ENCODE measurements at places on chromosomes 1 and 21.

DNA sequence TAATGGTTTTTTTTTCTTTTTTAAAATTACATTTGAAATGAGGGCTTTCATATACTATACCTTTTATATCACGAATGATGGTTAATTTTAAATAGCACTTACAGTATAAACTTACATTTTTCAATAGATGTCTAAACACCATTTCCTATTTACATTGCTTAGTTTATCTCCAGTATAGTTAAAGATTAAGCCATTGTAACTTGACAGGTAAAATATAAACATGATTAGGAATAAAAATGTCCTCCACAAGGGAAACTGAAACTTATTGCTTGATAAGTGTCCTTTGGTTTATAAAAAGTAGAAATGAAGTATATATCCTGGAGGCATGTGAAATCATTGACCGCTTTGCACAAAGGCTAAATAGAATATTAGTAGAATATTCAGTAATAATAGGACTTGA is 20.2 kb downstream of the CTH start:
- DNase-seq = no peak

GRCh38 chr1:91200675-91201074 is 178.8 kb upstream of the ZNF644 start:
- DNase-seq = no peak

DNA sequence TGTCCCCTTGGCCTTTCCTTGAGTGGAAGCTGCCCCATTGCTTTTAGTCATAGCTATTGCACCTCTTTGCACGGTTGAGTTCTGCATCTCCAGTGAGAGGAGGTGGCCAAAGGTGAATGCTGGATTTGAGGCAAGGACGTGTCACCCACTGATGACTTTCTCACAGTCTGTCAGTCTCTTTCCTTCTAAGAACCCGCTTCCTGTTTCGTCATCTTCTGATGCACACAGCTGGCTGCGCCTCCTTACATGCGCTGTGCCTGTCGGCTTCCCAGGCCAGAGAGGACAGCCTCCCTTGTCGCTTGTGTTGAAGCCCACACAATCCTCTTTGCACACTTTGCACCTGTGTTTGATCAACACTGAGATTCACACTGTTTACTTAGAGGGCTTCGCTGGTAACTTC is 41.8 kb upstream of the PWP2 start:
- peak; percentile 68 for DNase-seq

DNA sequence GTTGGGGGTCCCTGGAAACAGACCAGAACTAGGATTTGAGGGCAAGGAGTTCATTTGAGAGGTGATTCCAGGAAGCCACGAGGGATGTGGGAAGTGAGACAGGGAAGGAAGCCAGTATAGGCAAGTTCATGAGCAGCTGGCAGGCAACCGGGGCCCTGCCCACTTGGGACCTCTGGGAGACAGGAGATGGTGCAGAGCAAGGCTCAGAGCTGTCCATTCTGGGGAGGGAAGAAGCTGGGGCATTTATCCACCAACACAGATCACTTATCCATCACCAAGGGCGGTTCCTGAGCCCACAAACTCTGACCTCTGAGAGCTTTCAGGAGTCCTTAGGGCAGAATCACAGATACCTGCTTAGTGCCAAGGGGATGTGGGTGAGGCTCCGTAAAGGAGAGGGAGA is 16.8 kb downstream of the EDN2 start:
- DNase-seq = no peak

DNA sequence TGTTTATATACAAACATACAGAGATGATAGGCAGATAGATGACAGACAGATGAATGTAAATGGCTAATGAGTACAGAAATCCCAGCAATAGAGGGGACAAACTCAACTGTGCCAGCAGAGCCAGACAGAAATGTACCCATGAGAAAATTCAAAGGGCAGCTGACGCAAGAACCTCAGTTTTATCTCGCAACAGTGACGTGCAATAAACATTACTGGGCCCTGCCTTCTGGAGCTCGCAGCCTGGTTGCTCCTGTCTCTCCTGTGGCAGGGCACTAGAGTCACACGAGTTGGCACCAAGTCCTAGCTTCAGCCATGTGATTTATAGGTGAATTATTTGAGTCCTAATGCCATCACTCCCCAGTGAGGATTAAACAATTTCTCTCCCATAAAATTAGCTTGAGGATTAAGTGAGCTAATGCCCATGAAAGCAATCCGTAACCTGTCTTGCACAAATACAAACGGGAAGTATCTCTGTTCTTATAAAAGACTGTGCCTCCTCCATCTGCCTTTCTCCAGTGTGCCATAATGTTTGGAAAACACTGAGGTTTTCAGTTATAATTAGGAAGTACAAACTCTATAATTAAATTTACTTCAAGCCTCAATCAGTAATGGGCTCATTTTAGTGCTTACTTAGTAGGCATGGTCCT is 50.7 kb downstream of the VAV3 start:
- no peak for DNase-seq

DNA sequence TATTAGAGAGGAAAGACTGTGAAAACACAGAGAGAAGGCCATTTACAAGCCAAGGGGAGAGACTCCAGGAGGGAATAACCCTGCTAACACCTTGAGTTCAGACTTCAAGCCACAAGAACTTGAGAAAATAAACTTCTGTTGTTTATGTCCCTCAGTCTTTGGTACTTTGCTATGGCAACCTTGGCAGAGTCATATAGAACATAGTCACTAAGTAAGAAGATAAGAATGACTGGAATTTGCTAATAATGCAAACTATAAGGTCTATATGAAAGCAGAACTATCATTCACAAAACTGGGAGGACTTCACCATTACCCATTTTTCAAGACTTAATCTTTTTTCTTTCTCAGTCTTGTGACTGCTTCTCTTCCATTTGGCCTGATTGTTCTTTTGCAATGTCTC is 767.3 kb upstream of the ADAMTS5 start:
- no peak for DNase-seq

DNA sequence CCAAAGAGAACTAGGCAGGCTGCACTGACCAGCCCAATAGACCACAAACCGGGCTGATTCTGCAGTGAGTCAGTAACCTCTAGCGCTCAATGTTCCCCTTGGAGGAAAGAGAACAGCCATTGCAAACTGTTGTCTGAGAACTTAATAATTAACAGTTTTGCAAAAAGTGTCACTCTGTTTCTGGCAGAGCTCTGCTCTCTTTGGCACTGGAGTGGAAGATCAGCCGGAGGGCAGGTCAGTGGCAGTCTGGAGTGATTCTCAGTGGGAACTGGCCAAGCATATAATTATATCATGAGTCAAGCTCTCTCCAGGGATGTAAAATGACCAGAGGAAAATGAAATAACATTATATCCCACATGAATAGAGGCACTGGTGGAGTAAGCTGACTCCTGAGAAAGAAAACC is 238.3 kb downstream of the HLX start:
- DNase-seq = no peak

DNA sequence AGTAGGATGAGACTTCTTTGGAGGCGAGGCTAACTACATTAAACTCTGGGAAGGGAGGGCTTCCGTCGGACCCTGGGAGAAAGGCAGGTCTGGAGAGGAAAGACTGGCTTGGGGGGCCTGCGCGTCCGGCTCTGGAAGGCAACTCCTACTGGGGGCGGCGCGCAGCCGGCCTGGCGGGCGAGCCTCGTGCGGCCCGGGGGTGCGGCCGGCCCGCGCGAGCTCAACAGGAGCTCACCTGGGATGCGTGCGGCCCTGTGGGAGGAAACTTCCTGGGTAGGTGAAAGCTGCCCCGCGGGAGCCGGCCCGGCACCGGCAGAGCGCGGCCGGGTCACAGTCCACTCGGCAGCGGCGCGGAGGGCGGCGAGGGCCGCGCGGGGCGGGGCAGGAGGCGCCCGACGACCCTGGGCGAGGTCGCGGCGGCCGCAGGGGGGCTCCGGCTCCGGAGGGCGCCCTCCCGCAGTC is 449 bp downstream of the EPS15 start:
- peak; percentile 30 for DNase-seq

GRCh38 chr1:205438213-205439158 is 16.6 kb upstream of the LEMD1 start:
- DNase-seq = no peak

DNA sequence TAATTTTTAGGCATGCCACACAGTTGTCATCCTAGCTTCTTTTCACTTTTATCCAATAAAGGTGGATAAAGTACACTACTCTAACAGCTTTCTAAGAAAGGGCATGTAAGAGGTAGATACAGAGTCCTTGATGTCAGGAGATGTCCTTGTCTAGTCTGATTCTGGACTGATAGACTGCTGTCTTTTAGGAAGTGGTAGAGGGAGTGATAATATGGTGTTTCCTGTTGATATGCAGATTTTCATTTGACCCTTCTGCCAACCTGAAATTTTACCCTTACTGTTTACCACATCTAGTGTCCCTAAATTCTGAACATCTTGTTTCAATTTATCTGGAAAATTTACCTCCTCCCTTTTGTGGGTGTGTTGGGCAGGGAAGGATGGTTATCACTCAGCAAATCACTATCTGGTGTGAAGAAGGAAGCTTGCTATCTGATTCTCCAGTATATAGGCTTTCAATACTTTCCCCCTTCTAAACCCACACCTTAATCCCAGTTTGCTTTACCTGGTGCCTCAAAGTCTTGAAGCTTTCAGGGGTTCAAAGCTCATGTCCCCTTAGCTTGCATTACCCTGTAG is 354.9 kb upstream of the SNX7 start:
- DNase-seq = no peak

- DNase-seq = no peak
Measured at GRCh38 chr1:186671136-186671825, 8.9 kb downstream of the PTGS2 start.

GRCh38 chr1:158185770-158186169 is 5.1 kb downstream of the CD1D start:
- DNase-seq = no peak

DNA sequence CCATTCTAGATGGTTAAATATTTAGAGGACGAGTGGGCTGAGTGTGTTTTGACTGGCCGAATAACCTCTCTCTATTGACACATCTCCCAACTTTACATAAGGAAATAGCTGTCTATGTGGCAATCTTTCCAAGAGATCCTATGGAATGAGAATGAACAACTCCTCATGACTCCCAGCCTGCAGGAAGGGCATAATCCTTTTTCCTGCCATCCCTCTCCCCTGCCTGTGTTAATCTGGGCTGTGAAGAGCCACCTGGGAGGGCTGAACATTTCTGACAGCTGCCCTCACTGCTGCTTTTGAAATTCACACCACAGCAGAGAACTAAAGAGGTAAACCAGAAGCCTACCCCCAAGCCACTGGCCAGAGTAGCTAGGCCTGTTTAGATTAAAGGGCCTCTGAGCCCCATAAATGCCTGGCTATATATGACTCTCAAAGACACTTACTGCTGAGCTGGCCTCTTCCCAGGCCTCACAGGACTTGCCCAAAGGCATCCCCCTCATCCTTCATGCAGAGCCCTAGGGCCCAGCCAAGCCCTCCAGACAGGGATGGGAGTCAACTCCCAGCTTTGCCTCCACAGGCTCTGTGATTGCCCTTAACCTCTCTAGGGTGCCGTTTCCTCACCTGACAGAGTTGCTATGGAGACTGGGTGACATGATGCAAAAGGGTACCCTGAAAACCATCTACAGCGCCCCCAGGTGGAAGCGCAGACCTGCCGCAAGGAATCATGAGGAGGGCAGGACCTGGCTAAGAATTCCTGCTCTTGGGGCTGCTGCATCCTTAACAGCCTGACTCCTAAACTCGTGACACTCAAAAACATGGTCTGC is 42.0 kb upstream of the LDLRAP1 start:
- no peak for DNase-seq

GRCh38 chr1:24248859-24249258 is 61.8 kb upstream of the IFNLR1 start:
- no peak for DNase-seq

- no peak for DNase-seq
Measured at GRCh38 chr1:185960422-185961321, 226.5 kb downstream of the HMCN1 start.

DNA sequence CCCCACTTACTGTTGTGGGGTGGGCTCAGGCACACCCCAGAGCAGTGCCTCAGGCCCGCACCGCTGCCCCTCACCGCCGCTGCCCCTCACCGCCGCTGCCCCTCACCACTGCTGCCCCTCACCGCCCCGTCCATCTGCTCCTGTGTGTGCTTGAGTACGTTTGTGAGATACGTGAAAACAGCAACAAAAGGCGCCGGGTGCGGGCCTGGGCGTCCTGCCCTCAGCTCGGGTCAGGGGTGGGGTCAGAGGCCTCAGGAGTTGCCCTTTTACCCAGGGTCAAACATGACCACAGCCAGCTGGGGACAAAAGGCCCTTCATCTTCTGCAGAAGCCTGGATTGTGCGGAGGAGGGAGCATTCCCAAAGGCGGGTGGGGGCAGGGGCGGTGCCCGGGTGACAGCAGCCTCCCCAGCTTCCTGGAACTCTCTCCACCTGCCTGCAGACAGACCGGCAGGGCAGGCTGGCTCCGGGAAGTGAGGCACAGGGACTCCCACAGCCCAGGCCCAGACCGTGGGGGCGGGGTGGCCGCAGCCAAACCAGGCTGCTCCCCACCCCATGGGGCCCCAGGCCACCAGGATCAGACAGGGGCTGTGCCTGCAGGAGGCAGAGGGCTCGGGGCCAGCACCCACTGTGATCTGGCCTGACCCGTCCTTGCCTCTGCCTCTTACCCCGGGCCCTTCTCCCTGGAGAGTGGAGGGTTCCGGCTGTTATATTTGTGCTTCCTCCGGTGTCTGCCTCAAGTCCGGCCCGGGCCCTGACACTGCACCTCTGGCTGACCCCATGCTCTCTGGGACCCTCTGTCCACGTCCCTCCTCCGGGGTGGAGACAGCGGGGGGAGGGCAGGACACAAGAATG is 2.3 kb upstream of the VWA1 start:
- DNase-seq = peak; percentile 25

- DNase-seq = no peak
Measured at GRCh38 chr1:227318853-227319607, 738 bp upstream of the CDC42BPA start.

DNA sequence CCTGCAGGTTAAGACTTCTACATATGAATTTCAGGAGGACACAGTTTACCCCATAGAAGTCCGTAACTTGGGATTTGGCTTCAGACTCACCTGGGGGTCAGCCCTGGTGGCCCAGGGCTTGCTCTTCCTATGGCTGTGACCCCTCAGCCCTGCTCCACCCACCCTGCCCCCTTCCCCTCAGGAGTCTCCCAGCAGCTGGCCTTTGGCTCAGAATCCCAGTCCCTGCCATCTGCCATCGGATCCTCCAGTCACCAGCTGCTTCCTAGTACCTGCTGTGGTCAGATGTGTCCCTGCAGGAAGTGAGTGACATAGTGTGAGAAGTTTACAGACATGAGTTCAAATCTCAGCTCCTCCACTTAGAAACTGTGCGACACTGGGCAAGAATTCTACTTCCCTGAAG is 332.6 kb downstream of the NPHP4 start:
- DNase-seq = no peak

GRCh38 chr21:16312321-16312720 is 582.5 kb downstream of the USP25 start:
- no peak for DNase-seq

GRCh38 chr1:36352125-36352909 is 28.9 kb upstream of the EVA1B start:
- DNase-seq = no peak

DNA sequence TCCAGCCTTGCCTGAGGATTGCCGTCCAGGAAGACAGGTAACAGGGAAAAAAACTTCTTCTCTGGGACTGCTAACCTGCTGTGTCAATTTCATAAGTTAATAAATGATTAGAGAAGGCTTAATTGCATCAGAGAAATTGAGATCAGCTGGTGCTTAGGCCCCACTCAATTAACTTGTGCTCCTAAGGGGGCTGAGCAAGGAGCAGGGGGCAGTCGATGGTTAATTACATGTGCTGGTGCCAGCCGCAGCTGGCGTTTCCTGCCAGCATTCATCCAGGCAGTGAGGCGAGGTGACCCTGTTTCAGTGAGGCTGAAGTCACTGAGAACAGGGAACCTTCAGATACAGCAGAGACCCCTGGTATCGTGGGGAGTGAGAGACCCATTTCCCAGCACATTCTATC is 60.0 kb downstream of the FAM163A start:
- DNase-seq = no peak

All from GM10248 (cell line).